ENCODE measurements at places on chromosomes 16 and 17. TPM values are rescaled to one million over a fixed set of nuclear protein-coding genes. Genes with fewer than 3 reads are reported as not detected.

GRCh38 chr16:19835968-19836421, 48.7 kb downstream of the GPRC5B start:
- DNase-seq: no peak

DNA sequence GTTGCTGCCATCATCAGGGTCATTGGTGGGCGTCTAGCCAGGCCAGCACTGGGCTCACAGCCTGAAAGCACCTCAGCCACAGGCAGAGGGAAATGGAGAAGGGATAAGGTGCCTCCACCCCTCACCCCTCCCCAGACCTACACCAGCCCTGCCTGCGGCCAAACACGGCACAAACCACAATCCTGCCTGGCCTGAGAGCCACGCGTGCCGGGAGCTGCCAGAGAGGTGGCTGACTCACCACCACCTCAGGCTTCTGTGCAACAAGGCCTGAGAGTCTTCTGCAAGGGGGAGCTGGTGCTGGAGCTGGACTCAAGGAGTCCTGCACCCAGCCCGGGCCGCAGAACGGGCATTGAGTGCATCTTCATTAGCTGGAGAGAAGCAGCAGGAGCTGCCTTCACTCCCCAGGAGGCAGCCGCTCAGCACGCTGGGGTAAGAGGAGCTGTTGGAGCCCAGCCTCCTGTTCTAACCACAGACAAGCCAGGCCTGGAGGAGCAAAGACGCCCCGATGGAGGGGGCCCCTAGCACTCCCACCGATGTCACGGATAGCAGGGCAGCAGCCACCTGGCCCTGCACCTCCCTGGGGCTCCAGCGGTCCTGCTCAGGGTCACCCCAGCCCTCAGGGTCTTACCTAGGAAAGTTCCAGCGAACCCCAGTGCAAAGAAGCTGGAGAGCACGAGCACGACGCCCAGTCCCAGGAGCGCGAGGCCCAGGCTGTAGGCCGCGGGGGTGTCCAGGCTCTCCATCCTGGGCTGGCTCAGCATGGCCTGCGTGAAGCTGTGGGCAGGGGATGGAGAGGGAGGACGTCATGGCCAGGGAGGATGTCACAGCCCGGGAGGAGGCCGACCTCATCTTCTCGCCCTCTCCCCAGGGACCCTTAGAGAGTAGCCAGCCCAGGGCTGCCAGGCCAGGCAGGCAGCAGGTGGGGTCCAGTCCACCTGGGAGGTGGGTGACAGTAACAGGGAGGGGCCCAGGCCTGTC, 16.0 kb upstream of the RASD1 start:
- DNase-seq: peak; percentile 43

DNA sequence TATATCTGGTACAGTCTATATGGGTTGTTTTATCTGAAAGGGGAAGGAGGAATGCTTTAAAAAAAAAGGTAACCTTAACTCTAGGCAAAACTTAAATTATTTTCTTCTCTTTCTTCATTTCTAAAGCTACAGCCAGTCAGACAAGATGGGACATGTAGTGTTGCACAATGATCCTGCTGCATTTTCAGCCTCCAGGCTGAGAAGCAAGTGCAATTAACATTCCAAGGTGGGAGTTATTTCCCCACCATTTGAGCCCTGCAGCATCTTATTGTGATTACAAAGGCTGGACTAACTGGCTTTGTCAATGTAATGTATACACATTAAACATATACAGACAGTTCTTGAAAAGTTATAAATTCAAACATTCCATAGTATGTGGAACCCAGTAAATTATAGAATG, 22.6 kb upstream of the NF1 start:
- DNase-seq: no peak

CLEC19A gene
- total RNA-seq: not detected

DNA sequence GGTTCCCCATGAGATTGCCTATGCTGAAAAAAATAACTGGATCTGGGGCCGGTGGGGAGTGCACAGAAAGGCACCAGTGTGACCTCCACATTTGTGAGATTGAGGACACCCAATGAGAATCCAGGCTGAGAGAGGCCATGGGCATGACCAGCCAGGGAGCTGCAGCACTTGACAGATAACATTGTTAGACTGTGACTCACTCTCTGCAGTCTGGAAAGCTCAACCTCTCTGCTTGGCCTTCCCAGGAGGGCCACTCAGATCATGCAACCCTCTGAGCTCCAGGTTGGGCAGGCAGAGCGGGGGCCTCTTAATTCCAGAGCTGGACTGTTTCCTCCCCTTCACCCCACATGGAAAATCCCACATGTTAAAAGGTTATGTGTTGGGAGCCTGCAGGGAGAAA, 30.1 kb downstream of the FZD2 start:
- no peak for DNase-seq

DHRS7C gene
- total RNA-seq: 64.6 TPM

NPIPA2 gene
- 1.4 TPM for total RNA-seq

- DNase-seq: no peak
Measured at GRCh38 chr17:50596191-50597037, 35.9 kb downstream of the CACNA1G start.

DNA sequence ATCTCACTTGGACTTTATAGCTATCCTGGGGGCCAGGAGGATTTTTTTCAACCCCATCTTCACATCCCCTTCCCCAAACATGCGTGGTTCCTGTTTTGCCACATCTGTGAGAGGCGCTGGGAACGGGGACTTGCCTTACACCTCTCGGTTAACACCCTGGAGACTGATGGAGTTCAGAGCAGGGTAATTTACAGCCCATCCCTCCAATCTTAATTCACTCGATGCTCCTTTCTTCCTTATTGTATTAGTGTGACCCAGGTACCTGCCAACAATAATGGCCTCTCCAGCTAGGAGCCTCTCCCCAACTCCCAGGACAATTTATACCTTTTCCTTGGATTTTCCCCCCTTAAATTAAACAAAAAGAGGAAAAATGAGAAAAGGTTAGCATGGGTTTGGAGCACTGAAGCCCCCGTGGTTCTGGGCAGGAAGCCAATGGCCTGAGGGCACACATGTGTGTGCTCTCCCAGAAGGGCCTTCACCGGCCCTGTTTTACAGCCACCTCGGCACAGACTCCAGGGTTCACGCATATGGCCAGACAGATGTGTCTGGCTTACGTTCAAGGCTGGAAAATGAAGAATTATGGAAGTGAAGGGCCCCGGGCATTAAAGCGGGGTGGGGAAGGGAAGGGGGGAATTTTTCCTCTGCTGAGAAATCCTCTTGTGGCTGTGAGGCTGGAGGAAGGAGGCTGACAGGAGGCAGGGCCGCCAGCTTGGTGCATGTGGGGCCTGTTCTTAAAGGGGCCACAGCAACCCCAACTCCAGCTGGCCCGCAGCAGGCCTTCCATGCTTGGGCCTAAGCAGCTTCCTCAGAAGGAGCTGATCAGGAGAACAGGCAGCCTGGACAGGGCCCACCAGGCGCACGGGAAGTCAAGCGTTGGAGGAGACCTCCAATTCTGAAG, 21.4 kb downstream of the HIC1 start:
- no peak for DNase-seq

GRCh38 chr17:56604691-56605290, 11.3 kb downstream of the NOG start:
- DNase-seq: no peak

SPEM1 gene
- not detected for total RNA-seq

DNA sequence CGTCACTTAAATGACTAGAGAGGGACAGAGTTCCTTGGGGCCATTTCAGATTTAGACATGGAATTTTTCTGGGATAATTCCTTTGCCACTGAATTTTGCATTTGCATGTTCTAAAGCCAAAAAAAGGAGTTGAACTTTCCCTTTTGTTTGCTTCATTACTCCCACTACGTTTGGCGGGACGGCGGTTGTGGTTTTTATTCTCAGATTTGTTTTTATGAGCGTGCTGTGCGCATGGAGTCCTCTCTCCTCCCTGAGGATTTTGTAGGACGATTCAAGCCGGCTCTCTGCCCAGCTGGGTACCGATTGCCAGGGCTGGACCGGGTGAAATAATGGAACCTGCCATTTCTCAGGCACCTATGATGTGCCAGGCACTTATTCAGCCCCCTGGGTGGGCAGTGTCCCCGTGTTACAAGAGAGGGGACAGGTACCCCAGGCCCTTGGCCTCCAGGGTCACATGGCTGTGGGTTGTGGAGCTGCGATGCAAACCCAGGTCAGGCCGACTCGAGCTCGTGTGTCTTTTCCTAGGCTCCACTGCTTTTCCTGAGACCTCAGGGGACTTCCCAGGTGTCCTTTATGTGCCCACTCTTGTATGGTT, 18.8 kb downstream of the CMIP start:
- DNase-seq: no peak

DNA sequence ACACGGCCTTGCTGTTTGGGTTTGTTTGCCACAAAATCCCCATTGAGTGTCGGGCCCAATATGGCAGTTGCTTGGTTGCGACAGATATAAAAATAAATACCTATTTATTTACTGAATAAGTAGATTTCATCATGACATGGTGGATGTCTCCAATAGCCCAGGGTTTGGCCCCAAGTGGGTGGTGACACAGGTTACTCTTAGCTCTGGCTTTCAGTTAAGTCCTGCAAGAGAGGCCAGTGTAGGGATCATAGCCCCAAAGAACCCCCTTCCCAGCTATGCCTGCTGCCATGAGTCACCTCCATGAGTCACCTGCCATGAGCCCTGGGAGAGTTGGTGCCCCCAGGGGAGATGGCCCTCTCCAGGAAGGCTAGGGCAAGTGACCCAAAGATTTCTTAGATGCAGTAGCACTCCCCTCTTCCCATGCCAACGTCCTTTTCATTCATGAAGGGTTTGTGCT, 78.7 kb upstream of the LGALS9 start:
- no peak for DNase-seq

GRCh38 chr16:78105517-78105916, 6.1 kb downstream of the WWOX start:
- DNase-seq: no peak

DNA sequence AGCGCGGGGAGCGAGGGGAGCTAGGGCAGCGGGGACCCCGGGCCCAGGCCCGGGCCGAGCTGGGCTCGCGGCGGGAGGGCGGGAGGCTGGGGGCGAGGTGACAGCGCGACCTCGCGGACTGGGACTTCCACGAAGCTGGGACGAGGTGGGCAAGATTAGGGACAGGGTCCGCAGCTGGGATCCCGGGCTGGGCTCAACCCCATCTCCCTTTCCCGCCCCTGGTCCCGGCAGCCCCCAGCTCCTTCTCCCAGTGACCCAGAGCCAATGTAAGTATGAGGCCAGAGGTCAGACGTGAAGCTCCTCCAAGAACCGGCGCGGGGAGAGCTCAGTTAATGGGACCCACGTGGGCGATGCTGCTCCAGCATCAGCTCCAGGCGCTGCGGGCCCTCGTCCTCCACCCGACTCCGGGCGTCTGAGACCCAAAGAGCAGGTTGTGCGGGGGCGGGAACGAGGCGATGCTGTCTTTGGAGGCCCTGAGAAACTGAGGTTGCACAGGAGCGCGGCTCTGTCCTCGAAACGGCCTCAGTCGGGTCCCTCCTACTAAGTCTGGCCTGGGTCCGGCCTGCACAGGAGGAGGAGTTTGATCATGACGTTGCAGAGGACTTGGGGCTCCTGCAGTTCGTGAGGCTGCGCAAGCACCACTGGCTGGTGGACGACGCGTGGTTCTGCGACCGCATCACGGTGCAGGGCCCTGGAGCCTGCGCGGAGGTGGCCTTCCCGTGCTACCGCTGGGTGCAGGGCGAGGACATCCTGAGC, 585 bp downstream of the ALOX12 start:
- no peak for DNase-seq

GRCh38 chr16:2774161-2774891, 2.8 kb downstream of the ELOB start:
- DNase-seq: no peak

NUPR1 gene
- 26.2 TPM for total RNA-seq

GRCh38 chr17:41416479-41416878, 7.9 kb downstream of the KRT37 start:
- DNase-seq: no peak

GRCh38 chr16:57500578-57501111, 14.4 kb upstream of the DOK4 start:
- DNase-seq: no peak

- DNase-seq: no peak
Measured at GRCh38 chr16:55949518-55949917, 74.3 kb upstream of the CES5A start.

ZNF267 gene
- total RNA-seq: 7.8 TPM

TMC8 gene
- total RNA-seq: not detected

DNA sequence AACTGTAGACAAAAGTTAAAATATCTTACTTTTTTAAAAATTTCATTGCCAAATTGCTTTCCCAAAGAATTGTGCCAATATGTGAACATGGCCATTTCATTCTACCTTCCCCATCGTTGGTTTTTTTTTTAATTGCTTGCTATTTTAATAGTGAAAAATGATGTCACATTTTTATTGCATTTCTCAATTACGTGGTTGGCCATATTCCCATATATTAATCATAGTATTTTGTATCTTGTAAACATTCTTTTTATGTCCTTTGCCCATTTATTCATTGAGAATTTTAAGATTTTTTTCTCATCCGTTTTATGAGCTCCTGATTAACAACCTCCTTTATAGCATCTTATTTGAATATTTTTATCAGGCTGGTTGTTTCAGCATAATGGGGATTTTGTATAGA, 7.2 kb downstream of the OMG start:
- DNase-seq: no peak

DNA sequence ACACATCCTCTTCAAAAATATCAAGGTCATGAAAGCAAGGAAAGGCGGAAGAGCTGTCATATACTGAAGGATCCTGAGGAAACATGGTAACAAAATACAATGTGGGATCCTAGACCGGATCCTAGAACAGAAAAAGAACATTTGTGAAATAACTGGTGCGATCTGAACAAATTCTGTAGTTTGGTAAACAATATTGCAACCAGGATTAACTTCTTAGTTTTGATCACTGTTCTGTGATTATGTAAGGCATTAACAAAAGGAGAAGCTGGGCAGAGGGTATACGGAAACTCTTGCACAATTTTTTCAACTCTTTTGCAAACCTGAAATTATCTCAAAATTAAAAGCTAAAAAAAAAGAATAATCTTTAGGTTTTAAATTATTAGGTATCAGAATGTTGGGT, 109.7 kb downstream of the TRIM37 start:
- DNase-seq: no peak
